Activated CD4-positive, alpha-beta T cell treated with anti-CD3 and anti-CD28 coated beads for 4 hours (primary cell): ENCODE measurements at places on chromosomes 12 and 14.

DNA sequence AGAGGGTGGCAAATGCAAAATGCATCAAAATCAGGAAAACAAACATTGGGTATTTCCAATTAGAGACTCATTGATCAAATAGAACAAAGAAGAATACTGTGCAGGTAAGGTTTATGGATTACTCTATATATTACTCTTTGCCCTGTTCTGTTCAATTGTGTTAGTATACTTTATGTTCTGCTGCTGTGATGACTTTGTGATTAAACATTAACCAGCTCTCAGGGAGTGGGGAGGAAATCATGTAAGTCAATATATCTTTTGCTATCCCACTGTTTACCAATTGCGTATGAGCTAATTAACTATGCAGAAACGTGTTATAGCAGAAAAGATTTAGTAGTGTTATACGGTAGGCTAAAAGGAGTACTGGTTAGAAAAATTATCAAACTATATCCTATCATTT lies 129.4 kb downstream of the PDE3A start:
- DNase-seq: no peak

- no peak for DNase-seq
Observed at GRCh38 chr14:51783765-51784164, 76.6 kb upstream of the GNG2 start.

- no peak for DNase-seq
Observed at GRCh38 chr14:100086361-100086760, 21.1 kb downstream of the EVL start.

DNA sequence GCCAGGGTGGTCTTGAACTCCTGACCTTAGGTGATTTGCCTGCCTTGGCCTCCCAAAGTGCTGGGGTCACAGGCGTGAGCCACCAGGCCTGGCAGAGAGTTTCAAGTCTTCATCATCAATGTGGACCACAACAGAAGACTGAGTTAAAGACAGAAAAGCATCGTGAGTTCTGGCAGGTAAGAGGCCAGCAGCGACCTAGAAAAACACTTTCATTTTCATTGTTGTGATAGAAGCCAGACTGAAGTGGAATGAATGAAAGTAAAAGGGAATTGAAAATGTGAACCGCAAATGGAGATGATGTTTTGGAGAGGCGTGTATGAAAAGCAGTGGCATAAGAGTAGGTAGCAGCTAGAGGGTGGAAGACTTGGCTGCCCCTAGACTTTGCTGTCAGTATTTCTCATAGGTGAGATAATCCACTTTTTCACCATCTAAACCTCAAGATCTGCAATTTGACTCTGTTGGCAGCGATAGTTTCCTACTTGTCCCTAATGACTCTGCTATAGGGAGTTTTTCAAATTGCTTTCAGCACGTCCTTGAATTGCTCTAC lies 47.1 kb upstream of the PLEKHA5 start:
- no peak for DNase-seq

DNA sequence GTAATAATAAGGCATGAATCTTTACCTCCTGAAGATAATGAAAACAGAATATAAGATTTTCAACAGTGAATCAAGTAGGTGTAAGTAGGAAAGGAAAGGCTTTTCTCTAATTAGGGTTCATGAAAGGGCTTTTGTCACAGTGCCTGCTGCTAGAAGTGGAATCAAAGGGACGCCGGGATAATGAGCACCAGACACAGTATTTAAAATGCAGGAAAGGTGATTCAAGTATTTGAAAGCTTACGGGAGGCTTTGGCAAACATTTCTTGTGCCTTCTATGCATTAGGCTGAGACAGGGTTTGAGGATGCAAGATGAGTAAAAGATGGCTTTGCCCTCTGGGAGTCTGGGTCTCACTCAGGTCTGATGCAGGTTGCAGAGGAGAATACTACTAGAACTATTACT lies 70.5 kb upstream of the ANO4 start:
- DNase-seq: no peak

- no peak for DNase-seq
Observed at GRCh38 chr12:17661250-17661649, 428.7 kb downstream of the RERGL start.

GRCh38 chr12:55972042-55972441 lies 1.8 kb upstream of the RAB5B start:
- DNase-seq: no peak

- DNase-seq: no peak
Observed at GRCh38 chr14:50733494-50733893, 65.4 kb upstream of the SAV1 start.

DNA sequence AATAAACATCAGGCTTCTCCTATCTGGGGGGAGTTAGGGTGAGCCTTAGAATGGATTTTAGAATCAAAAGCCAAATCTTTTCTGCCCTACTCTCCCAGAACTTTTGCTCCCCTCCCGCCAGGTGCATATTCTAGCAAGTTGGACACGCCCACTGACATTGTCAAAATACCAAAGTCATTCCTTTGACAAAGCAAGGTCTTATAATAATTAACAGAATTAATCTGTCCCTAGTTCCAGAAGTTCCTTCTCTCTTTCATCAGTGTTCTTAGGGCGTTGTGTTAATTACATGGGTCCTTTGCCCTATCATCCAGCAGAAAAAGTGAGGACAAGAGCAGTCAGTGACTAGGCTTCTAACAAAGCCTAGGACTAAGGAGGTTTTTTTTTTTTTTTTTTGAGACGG lies 2.4 kb downstream of the PRR13 start:
- DNase-seq: no peak

DNA sequence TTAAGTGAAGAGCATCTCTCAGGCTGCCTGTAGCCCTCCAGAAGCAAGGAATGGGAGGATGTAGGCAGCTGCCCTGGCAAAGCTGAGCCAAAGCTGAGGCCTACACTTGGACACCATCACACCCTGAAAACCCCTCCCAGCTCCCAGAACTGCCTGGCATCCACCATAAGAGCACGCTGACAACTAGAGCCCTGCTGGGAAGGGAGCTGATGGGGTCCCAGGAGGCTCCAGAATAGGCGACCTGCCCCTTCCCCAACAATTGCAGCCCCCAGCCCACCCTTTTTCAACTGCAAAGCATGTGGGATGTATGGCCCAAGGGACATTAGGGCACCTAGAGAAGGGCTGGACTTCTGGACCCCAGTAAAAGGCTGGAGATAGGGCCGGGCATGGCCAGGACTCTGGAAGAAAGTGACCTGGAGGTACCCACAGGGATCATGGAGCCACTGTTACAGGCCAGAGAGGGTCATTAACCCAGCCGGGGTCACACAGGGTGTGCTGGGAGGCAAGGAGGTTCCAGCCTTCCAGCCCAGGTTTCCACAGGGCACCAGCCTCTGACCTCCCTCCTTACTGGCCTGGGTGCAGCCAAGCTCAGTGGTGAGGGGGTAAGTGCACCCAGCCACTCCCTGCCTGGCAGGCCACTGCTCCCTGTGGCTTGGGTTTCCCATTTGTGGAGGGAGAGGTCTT lies 27.8 kb downstream of the FAM222A start:
- no peak for DNase-seq

DNA sequence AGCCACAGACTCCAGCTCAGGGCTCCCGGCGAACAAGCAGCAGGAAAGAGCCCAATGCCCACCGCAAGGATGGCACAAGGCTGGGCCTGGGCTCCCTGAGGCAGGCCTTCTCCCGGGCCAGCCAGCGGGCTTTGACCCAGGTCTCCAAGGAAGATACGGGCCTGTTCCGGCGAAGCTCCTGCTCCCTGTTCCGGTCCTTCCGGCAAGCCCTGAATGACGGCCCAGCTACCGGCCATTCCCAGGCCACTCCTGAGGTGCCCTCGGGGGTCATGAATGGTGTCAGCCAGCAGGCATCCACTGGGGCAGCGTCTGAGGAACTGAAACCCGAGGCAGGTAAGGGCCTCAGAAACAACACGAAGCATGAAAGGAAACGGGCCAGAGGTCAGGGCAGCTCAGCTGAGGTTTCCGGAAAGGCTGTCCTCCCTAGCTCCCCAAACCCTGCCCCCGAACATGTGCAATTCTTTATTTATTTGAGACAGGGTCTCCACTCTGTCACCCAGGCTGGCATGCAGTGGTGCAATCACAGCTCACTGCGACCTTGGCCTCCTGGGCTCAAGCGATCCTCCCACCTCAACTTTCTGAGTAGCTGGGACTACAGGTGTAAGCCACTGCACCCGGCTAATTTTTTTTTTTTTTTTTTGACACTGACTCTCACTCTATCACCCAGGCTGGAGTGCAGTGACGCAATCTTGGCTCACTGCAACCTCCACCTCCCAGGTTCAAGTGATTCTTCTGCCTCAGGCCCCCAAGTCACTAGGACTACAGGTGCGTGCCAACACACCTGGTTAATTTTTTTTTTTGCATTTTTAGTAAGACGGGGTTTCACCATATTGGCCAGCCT lies 6.0 kb downstream of the EXOC3L4 start:
- no peak for DNase-seq

- no peak for DNase-seq
Observed at GRCh38 chr14:78709795-78710557, 539.8 kb downstream of the NRXN3 start.

DNA sequence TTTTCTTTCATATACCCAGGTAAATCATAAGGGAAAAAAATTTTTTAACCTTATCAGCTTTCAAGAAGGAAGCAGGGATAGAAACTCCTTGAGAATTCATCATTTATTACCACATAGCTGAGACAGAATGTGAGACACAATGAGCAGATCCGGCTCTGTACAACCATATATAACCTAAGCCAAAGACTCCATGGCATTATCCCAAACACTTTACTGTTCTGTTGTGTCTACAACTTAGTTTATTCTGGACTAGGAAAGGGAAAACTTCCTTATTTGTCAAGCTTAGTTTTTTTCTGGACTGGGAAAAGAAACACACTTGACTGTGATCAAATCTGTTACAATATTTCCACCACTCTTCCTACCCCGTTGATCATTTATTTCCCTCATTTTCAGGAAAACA lies 38.3 kb upstream of the CATSPERB start:
- no peak for DNase-seq

DNA sequence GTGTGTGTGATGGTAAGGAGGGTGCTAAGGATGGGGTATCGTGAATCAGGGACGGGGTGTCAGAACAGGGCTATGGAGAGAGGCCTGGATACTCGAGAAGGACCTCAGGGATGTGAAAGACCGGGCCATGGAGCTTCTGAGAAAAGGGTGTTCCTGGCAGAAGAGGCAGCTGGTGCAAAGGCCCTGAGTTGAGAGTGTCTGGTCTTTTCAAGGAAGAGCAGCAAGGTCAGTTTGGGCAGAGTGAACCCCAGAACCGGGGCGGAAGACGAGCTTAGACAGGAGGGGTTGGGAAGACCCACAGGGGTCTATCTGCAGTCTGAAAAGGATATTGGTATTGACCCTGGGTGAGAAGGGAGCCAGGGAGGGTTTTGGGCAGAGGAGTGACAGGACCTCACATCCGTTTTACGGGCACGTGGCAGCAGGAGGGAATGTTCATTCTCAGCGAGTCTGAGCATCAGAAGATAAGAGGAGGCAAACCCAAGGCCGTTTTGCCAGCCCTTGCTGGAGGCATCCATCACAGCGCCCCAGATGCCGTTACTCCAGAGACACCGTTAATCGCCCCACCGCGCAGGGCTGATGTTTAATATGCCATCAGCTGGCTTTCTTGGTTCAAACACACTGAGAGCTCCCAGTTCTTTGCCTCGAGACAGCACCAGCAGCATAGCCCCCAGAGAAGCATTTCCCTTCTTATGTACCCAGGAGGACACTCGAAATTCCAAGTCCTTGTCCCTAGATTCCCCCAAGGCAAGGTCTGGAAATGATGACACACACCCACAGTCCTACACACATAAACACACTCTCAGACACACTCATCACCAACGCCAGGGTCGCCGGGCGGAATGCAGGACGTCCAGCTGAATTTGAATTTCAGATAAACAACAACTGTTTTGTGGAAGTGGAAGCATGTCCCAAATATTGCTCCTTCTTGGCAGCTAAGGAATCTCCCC lies 41.4 kb upstream of the EML1 start:
- DNase-seq: no peak

DNA sequence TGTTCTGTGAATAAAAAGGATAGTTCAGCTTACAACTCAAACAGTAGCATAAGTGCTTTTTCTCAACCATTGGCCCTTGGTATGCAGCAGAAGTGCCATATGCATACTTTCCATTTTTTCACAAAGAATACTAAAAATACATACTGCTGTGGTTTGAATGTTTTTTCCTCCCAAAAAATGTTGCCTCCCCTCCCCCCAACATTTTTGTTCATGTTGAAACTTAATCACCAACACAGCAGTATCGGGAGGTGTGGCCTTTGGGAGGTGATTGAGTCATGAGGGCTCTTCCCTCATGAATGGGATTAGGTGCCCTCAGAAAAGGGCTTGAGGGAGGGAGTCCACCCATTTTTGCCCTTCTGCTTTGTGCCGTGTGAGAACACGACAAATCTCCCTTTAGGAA lies 198.6 kb downstream of the ESR2 start:
- DNase-seq: no peak

- DNase-seq: no peak
Observed at GRCh38 chr14:80468331-80469122, 257.2 kb upstream of the DIO2 start.

DNA sequence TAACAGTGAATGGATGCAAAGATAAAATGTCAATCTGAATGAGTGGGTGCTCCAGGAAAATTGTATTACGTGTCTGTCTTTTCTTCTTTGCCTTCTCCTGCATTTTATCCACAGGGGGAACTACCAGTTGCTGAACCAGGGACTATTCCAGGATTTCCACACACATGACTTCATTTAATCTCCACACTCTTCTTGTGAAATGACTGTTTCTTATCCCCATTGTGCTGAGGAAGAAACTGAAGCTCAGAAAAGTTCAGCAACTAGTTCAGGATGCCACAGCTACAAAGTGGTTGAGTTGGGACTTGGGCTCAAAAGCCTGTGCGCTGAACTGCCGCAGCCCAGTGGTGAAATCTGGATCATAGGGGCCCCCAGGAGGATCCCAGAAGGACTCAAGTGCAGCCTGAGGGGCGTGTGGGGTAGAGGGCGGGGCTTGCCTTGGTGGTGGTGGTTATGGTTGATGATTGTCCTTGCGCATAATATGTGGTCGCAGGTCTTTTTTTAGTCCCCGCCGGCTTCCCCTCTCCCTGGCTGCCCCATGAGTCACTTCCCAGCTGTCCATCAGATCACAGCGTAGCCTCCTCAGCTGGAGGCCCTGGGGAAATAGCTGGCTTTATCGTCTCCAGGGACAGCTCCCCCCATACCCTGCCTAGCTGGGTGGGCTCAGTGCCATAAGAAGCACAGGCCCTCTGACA lies 235.2 kb upstream of the CRY1 start:
- DNase-seq: no peak
